NCI-H2107 (cell line): ENCODE measurements at places on chromosomes 5 and 9.

DNA sequence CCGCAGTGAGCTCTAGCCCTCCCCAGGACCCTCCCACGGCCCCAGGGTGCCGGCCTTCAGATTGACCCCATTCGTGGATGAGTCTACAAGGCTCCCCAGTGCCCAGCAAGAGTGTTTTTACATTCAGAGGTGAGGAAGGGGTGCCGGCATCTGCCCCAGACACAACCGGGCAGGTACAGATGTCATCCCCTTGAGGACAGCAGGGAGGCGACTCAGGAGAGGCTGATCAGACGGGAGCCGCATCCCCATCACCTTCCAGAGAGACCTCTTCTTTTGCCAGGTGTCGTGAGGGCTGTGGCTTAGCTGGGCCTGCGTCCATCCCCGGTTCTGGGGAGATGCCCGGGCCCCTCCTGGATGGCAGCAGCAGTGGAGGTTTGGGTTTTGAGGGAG lies 4.3 kb upstream of the LRRC14B start:
- no peak for DNase-seq

DNA sequence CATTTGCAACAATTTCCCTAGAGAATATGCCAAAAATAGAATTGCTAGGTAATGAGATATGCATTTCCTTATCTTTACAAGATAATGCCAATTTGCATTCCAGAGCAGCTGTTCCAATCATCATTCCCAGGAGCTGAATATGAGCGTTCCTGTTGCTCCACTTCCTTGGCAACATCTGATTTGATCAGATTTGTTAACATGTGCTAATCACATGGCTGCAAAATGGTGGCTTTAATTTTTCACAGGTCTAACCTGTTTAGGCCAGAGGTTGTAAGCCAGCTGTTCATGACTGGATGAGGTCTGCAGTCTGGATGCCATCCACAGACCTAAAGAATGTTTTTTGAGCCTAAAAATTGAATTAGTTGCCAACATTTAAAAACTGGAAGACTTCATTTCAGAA lies 220.7 kb upstream of the IL12B start:
- DNase-seq: no peak

- DNase-seq: no peak
These were observed 296.8 kb downstream of the EBF1 start for GRCh38 chr5:158802941-158803341.

- no peak for DNase-seq
These were observed 173.8 kb downstream of the ADAMTS6 start for GRCh38 chr5:65307931-65308330.

- DNase-seq: no peak
These were observed at the start of gene UGT3A2 for GRCh38 chr5:36066540-36067210. UGT3A2 (minus strand) TSS chr5:36066882; CDS start chr5:36066789, 93 bp downstream.

DNA sequence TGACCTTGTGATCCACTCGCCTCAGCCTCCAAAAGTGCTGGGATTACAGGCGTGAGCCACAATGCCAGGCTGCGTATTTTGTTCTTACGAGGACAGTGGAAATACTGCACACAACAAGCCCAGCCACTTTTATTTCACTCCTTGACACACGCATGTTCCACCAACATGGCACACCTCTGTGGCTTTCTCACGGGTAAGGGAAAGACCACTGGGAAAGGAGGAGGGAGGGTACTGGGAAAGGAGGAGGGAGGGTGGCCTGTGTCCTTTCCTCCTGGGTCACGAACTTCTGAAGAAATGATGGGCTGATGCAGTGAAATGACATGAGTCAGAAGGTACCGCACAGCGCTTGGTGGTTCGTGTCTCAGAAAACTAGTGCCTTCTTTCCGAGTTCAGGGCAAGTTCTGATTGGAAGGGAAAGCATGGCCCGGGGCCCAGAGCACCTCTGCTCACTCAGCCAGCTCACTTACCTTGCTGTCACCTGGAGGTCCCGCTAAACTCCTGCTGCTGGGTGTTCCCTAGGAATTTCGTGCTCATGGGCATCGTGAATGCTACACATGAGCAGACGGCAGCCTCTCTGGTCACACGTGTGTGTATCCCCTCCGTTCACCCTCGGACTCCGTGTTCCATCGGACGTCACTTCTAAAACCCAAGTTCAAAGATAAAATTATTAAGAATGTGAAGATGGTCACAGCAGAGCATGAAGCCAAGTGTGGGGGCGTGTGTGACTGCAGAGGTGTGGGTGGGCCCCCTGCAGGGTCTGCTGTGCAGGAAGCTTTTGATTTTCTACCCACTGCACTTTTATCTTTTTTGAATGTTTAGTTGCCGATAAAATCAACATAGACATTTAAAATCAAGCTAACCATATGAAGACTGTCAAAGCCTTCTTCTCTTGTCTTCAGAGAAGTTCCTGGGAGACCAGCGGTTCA lies 42.9 kb downstream of the LAMC3 start:
- DNase-seq: no peak

DNA sequence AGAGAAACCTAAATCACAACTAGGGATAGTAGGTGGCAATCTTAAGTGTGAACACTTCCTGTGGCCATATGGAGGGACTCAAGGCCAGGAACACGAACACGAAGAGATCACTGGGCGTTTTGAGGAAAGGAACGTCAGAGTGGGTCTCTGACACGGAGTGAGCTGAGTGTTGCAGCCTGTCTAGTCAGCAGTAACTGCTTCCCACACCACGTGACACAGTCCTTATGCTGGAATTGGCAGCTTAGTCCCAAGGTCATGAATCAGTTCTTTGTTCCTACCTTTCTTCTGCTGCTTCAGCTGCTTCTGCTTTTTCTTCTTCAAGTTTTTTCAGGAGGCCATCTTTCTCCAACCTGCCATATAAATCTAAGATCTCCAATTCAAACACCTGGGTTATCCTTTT lies 18.2 kb downstream of the SPACA9 start:
- no peak for DNase-seq
